GM12891 (cell line): ENCODE measurements at places on chromosomes 16 and 17.

GRCh38 chr17:35560703-35561102 lies at the start of gene SLFN14:
TSS of gene SLFN14 (minus strand) at chr17:35560819. CDS start at chr17:35558062, 2,757 bp downstream.
- no peak for DNase-seq

GRCh38 chr17:82780971-82781893 lies 29.4 kb downstream of the TBCD start:
- DNase-seq: no peak

GRCh38 chr17:7704601-7705268 lies at the start of gene EFNB3:
TSS of gene EFNB3 (plus strand) at chr17:7705202. CDS start at chr17:7705599, 397 bp downstream.
- DNase-seq: no peak

DNA sequence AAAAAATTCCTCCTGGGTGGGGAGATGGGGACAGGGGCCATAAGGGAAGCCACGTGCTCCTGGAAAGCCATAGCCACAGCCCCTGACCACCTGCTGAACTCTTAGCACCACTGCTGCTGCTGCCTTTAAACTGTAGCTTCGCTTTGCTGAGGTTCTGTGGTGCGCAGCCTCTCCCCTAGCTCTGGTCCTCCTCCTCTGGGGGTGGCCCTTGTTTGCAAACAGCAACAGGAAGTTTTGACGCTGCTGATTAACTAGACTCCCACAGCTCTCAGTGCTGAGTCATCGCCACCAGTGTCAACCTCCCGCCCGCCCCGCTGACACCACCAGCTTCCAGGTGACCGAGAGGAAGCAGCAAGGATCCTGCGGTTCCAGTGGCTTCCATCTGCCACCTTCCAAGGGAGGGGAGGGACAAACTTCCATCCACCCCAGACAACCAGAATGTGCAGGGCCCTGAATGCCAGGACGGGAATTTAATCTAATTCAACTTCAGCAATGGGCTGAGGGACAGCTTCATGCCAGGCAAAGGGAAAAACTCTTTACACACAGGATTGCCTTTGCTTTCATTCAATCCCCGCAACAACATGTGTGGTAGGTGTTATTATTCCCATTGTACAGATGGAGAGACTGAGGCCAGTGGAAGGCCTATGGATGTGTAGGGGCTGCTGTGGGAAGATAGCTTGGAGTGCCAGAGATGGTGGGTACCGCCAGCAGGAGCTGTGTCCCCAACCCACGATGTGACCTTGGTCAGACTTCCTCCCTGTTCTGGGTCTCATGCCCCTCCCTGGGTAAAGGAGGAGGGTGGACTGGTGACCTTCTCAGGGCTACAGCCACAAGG lies 8.1 kb upstream of the KIFC3 start:
- DNase-seq: peak; percentile 80

DNA sequence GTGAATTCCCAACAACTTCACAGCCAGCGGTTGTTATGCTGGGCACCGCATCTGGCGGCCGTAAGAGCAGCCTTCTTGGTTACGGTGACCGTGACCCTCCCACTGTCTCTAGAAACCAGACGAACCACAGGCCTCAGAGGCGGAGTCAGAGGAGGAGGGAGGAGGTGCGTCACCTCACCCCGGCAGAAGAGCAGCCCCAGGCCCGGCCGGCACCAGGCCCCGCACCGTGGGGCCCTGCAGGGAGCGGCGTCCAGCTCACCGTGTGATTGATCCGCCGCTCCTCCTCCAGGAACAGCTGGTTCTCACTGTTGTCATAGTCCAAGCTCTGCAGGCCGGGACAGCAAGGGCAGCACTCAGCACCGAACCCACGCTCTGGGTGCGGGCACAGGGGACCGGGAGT lies 13.7 kb downstream of the CLCN7 start:
- DNase-seq: no peak

DNA sequence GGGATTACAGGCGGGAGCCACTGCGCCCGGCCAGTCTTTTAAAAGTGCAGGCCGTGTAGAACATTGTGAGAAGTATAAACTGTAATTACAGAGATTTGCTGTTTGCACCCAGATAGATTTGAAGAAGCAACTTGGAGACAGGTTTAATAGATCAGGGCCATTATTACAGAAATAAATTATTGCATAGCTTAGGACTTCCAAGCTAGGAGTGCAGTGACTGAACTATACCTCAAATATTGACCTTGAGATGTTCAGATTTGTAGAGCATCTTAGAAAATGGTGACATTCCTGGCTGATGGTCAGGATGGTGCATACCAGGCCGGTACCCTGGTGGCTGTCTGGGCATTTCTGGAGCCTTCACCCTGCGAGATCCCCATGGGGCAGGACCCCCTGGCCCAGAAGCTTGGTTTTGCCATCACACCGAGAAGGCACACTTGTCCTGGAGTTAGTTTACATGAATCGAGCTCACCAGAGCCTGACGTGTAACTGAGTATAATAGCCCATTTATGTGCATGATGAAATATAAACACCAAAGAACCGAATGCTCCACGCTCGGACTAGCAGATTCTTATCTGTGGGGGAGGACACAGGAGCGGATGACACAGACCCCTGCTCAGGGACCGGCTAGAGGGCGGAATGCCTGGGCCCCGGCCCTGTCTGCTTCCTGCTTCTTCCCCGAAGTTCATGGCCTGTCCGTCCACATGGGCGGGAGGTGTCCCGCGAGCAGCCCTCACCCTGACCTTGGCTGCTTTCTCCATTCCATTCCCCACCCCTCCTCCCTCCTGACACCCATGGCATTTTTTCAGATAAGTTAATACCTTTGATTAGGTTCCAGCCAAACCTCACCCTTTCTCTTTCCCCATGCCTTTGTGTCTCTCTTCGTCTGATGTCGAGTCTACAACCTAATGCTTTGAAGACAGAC lies 32.1 kb downstream of the CCDC40 start:
- no peak for DNase-seq

- peak; percentile 87 for DNase-seq
Measured at GRCh38 chr16:66516808-66517585, 32.9 kb downstream of the TK2 start.

DNA sequence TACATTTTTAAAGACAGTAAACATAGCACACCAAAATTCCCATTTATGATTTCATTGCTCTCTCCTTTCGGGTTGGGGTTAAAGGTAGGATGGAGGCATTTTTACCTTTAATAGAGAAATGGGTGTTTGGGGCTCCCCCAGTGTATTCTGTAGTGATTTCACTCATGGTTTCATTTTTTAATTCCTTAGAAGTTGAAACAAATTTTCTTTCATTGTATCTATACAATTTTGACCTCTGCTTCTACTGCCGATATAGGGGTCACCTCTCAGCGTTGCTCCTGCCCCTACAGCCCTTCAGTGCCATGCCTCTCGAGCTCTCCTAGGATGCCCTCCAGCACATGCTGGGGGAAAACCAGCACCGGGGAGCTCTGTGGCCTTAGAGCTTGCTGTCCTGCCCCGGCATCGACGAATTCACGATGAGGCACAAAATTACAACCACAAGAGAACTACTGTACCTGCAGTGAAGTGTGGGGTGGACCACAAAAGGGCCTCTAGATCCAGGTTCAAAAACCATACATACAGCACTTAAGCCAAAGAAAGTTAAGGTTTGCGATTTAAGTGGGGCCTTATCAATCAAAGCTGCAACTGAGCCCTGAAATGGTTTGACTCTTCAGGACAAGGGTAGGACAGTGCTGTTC lies 39.3 kb downstream of the LITAFD start:
- DNase-seq: no peak

GRCh38 chr16:82108100-82108499 lies 61.9 kb downstream of the MPHOSPH6 start:
- DNase-seq: no peak

GRCh38 chr17:2179615-2180295 lies 123.8 kb downstream of the SMG6 start:
- no peak for DNase-seq
